Stimulated activated CD8-positive, alpha-beta memory T cell treated with anti-CD3 and anti-CD28 coated beads, Interleukin-2, amount 100 ng/mL, for 1 hour (primary cell): ENCODE measurements at places on chromosomes 6 and 20.

GRCh38 chr20:62726716-62727583 lies 18.3 kb downstream of the NTSR1 start:
- DNase-seq, result no peak

GRCh38 chr6:129920103-129920798 lies 59.1 kb upstream of the TMEM244 start:
- no peak for DNase-seq

GRCh38 chr20:54197621-54198604 lies 10.0 kb upstream of the PFDN4 start:
- DNase-seq, result no peak

GRCh38 chr6:15132854-15133670 lies 112.8 kb upstream of the JARID2 start:
- no peak for DNase-seq

GRCh38 chr6:161308075-161308655 lies 34.3 kb upstream of the AGPAT4 start:
- no peak for DNase-seq

GRCh38 chr6:129253727-129254126 lies 370.8 kb downstream of the LAMA2 start:
- no peak for DNase-seq

DNA sequence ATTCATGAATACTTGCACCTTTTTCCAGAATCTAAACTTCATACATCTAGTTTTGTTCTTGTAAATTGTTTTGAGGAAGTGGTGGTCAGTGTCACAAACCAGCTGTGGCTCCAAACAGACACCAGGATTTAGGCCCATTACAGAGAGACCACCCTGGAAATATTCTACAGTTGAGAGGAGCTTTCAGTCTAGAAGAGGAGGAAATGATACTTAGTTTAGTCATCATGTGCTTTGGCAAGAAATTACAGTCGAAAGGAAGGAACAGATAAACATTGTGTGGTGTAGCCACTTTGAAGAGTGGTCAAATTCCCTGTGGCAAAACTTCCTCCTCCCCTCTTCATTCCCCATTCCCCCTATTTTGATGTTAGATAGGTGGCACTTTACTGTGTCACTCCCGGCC lies 15.7 kb downstream of the DCBLD1 start:
- DNase-seq, result no peak

- no peak for DNase-seq
These were observed 136.7 kb upstream of the CNR1 start for GRCh38 chr6:88302769-88303225.

- no peak for DNase-seq
These were observed 229.2 kb downstream of the COL12A1 start for GRCh38 chr6:74976701-74977100.

DNA sequence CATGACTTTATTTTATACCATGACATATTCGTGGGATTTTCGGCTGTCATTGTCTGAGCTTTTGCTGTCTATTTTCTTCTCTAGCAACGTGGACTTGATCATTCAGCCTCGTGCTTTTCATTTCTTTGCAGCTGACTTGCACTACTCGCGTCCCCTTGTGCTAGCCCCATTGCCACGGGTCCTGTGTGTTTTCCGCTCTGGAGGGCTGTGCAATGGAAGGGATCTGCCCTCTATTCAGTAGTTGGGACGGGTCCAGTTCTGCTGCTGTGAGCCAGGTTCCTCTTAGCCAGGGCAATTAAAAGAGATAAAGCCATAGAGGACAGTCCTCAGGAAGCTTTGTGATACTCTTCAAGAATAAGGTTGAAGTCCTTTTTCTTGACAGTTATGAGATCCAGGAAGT lies 17.6 kb downstream of the NEDD9 start:
- no peak for DNase-seq

DNA sequence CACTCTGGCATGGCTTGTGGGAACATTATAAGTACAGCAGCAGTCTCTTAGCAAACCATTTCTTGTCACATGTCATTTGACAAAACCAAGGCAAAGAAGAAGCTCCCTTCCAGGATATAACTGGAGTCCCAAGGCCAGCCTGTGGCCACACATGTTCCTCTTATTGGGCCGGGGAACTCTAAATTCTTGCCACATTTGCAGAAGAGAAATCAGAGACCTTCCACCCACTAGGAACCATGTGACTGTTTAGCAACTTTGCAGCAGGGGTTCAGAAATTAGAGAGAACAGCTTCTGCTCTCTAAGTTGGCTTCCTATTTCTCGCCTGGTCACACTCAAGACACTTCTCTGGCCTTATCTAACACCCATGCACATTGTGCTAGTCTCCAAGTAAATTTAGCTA lies 20.4 kb upstream of the MEP1A start:
- no peak for DNase-seq

GRCh38 chr6:25137480-25137879 lies 141.7 kb upstream of the CARMIL1 start:
- DNase-seq, result no peak

GRCh38 chr20:59007665-59008511 lies 834 bp upstream of the CTSZ start:
- no peak for DNase-seq

GRCh38 chr6:137254966-137255365 lies 35.8 kb upstream of the IFNGR1 start:
- no peak for DNase-seq

DNA sequence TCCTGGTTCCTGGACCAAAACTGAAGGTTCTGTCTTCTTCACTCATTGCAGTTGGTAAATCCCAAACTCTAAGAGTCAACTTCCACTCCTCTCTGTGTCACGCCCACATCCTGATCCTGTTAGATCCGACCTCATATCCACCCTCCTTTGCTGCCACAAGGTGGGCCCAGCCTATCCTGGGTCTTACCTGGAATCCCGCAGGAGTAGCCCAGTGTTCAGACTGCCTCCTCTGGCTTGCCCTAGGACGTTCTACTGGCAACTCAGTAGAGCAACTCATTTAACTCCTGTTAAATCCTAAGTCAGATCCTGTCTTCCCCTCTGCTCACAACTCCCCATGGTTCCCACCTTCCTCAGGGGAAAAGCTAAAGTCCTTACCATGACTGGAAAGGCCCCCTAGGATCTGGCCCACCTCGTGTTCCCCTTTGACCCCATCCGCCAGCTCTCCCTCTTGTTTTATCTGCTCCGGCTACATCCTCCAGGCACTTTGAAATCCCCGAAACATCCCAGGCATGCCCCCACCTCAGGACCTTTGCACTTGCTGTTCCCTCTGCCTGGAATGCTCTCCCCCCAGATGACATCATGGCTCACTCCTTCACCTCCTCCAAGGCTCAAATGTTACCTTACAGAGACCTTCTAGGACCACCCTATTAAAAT lies 43.9 kb downstream of the TFEB start:
- no peak for DNase-seq

DNA sequence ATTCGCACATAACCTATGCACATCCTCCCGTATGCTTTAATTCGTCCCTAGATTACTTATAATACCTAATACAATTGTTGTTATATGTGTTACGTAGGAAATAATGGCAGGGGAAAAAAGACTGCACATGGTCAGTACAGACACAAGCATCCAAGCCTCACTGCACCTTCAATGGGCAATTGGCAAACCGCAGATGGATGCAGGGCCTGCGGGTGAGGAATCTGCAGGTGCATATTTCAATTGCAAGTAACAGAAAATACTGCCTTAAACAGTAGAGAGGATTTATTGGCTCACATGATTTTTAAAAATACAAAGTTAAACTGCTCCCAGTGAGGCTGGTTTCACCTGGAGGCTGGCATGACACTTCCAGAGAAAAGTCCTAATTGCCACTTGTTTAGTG lies 142.1 kb upstream of the MLN start:
- no peak for DNase-seq

GRCh38 chr6:46964716-46965519 lies 43.2 kb upstream of the ADGRF5 start:
- no peak for DNase-seq

DNA sequence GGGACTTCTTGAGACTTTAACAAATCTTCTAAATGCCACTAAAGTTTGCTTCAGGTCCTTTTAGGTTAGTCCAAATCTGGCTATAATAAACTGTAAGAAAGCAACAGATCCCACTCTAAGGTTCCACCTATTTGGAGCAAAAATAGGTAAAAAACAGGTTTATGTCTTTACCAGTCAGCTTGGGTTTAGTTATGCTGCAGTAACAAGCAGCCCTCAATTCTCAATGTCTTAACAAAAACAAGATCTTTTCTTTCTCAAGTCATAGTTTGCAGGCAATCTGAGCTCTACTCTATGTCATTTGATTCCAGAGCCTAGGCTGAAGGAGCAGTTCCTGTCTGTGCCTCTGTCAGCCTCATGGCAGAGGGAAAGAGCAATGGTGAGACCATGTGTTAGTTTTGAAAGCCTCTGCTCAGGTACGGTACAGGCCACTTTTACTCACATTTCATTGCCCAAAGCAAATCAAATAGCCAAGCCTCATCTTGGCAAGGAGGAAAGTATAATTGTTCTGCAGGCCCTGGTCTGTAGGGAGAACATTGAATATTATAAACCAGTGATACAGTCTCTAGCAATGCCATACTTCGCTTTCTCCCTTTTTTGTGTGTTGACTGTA lies 108.6 kb downstream of the CD83 start:
- DNase-seq, result no peak

DNA sequence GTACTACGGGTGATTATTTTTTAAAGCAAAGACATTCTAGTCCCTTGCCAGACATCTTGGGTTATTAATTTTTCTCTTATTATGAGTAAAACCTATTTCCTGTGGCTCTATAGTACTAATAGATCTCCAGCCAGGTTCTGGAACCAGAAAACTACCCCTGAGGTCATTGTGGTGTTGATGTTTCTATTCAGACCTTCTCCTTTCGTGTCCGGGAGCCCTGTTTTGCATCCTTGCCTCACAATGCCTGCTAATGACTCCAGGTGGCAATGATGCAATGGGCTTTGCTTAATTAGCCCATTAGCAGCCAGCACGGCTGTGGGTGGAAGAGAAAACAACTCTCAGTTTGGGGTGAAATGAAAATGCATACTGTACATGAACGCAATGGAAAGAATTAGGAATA lies 62.9 kb upstream of the ARG1 start:
- no peak for DNase-seq

GRCh38 chr6:31689249-31690110 lies 8.6 kb upstream of the LY6G5C start:
- no peak for DNase-seq

- no peak for DNase-seq
These were observed 44.1 kb downstream of the SCP2D1 start for GRCh38 chr20:18857640-18858039.

- no peak for DNase-seq
These were observed 140.2 kb upstream of the RPS6KA2 start for GRCh38 chr6:166767230-166767629.

- no peak for DNase-seq
These were observed 269.4 kb downstream of the RNF144B start for GRCh38 chr6:18656506-18656905.

- no peak for DNase-seq
These were observed 118.1 kb downstream of the EYA4 start for GRCh38 chr6:133359256-133359655.

- no peak for DNase-seq
These were observed 135.1 kb upstream of the MYLIP start for GRCh38 chr6:15993716-15994228.

- no peak for DNase-seq
These were observed 200.4 kb downstream of the C6orf118 start for GRCh38 chr6:165109011-165109410.

DNA sequence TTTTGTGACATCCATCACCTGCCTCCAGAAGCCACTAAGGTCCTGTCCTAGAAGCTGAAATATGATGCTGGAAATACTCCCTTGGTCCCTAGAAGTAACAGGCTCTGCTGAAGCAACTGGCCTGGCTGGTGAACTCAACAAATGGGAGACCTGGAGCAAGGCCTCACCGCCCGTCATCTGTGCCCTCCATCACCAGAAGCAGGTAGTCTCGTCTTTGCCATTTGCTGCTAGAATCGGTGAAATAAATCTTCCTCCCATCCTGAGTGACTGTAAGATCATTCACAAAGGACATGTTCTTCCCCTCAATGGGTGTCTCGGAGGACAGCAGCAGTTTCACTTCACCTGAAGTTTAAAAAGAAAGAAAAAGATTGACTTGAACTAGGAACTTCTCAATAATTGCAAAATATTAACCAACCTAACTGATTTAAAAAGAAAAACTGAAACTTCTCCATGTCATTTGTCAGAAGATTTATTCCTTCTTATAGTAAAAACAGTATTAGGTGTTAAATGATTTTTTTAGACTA lies 21.0 kb downstream of the CST7 start:
- DNase-seq, result no peak

- no peak for DNase-seq
These were observed 138.9 kb downstream of the ADGRG6 start for GRCh38 chr6:142440600-142441293.

GRCh38 chr6:36000451-36000850 lies 24.0 kb downstream of the SLC26A8 start:
- no peak for DNase-seq

DNA sequence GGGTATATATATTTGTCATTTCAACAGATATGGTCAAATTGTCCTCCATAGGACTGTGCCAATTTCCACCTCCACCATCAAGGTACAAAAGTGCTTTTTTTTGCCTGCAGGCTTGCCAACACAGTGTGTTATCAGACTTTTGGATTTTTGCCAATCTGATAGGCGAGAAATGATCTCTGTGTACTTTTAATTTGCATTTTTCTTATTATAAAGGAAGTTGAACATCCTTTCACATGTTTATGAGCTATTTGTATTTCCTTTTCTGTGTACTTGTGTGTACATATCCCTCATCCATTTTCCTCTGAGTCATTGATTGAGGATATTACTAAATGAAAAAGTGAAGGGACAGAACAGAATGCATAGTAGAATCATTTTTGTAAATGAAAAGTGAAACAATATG lies 39.0 kb upstream of the PTPN1 start:
- no peak for DNase-seq

GRCh38 chr20:44973053-44973452 lies 6.7 kb downstream of the STK4 start:
- DNase-seq, result no peak
